ENCODE measurements at places on chromosomes 16 and 17.
A peak's percentile ranks its signal among the peaks of the same experiment; 100 is the strongest.

DNA sequence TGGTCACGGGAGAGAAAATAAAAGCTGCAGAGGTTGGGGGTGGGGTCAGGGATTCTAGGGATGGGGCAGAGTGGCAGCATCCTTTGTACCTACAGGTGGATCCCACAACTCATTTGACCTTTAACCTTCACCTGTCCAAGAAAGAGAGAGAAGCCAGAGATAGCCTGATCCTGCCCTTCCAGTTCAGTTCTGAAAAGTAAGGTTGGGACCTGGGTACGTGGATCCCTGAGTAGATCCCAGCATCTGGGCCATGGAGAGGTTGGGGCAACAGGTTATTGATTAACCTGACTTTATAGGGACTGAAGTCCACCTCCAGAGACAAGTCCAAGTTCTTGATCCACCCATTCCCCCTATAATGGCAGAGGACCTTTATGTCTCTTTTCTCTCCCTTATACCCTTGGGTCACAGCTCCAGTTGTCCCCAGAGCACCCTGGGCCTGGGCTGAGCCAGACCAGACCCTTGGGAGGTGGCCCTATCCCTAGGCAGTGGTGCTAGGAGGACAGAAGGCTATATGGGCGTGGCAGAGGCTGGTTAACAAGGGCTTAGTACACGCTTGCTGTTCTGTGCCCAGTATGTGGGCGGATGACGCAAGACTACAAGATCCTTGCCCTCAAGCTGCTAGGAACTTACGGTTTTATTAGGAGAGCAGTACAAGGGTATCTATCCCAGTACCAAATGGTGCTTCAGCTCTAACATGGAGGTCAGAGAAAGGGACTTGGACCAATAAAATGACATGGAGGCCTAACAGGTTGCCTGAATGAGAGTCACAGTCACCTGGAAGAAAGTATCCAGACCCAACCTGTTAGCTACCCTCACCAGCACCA lies 3.3 kb downstream of the CLDN7 start:
- DNase-seq: no peak

GRCh38 chr17:48996722-48997102 lies 473 bp upstream of the IGF2BP1 start:
- DNase-seq: no peak

DNA sequence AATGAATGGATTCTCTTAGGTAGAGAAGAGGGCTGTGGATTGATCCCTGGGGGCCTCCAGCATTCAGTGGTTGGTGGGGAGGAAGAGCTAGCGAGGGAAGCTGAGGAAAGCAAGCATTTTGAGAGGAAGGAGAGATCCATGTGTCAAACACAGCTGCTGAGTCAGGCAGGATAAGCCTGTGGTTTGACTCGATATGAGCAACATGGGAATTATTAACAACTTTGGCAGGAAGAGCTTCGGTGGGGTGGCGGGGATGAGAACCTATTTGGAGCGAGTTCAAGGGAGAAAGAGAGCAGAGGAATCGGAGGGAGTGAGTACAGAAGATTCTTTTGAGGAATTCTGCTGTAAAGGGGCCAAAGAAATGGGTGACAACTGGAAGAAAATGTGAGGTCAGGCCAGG lies 59.5 kb upstream of the CDC42EP4 start:
- peak; percentile 6 for DNase-seq

GRCh38 chr17:76538941-76539570 lies 788 bp upstream of the PRCD start:
- DNase-seq: no peak

- no peak for DNase-seq
Observed at GRCh38 chr17:77770331-77771105, 188.0 kb upstream of the TNRC6C start.

DNA sequence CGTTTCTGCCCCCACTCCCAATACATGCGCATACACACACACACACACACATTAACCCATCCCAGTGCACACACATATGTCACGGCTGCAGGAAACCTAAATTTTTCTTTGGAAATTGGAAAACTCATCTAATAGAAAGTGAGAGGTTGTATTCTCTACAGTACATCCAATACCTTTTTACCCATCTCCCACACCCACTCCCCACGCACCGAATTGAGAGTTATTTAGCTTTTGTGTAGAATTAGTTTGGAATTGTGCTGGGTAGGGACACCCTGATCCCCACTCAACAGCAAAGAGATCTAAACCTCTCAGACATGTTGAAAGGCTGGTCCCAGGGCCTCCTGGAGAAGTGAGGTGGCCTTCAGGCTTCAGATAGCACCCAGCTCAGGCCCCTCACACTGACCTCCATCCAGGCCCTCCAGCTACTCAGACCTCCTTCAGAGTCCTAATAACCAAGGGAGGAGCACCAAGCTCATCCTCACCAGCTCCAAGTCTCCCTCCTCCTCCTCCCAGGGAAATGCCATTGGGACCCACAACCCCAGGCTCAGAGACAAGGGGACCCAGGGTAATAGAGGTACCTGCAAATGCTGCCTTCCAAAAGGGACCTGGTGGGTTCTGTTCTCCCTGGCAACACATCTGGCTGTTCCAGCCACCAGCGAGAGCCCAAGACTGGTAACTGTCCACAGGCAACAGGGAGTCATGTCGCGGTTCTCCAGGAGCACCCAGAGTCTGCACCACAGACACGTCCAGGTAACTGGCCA lies 955 bp downstream of the HOXB13 start:
- no peak for DNase-seq

DNA sequence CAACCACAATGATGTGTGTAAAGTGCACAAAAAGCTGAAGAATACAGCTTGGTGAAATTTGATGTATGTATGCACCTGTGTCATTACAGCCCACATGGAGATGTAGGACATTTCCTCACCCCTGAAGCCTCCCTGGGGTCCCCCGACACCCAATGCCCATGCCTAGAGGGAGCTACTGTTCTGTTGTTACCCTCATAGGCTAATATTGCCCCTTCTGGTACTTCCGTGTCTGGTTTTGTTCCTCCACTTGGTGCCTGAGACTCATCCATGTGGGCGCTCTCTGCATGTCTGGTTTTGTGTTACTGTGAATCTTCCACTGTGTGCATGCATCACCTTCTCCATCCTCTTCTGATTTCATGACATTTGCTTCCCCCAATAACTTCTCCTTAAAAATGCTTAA lies 18.6 kb downstream of the TNFRSF13B start:
- no peak for DNase-seq

GRCh38 chr16:81863630-81864352 lies 84.7 kb downstream of the PLCG2 start:
- DNase-seq: no peak

DNA sequence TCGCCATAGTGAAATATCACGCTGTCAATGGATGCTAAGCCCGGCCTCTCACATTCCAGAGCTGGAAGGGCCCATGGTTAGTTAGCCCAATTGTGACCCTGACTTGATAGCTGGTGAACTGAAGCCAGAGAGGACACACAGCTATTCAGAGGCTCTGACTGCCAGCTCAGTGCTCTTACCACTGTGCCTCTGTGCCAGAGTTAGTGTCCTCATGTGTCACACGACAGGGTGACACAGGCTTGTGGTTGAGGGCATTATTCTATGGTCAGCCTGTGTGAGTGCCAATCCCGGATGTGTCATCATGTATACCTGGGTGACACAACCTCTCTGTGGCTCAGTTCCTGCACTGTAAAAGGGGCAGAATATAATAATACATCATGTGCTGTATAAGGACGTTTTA lies 2.5 kb upstream of the MT1X start:
- no peak for DNase-seq

DNA sequence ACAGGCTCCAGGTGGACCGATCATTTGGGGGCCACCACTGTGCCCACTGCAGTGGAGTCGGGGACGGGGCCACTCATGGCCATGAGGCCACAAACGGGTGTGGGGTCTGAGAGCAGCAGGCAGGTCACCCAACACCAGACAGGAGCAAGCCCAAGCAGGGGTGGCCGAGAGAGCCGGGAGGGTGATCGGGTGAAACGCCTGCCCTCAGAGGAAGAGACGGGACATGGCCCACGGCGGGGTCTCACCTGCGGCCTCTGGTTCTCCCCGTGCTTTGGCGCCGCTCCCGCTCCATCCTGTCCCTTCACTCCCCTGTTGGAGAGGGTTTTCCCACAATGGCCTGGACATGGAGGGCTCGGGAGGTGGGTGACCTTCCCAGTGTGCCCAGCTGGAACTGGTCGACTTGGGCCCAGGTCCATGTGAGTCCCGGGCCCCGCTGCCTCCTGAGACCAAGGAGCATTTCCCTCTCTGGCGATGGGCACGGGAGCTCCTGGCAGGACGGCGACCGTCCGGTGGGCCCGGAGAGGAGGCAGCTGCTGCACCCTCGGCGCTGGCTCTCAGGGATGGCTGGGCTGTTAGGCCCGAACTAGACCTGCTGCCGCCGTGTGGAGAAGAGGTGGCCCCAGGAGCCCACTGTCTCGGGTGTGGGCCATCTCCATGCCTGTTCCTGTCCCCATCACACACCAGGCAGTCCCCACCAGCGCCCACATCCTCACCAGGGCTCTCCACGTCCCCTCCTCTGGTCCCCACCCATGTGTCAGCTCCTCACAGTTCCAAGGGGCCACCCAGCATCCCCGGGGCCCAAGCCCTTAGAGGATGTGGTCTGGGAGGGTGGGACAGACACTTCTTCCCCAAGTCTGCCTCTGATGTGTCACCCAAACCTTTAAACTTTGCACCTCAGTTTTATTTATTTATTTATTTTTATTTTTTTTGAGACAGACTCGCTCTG lies 13.4 kb upstream of the BAHCC1 start:
- DNase-seq: no peak

DNA sequence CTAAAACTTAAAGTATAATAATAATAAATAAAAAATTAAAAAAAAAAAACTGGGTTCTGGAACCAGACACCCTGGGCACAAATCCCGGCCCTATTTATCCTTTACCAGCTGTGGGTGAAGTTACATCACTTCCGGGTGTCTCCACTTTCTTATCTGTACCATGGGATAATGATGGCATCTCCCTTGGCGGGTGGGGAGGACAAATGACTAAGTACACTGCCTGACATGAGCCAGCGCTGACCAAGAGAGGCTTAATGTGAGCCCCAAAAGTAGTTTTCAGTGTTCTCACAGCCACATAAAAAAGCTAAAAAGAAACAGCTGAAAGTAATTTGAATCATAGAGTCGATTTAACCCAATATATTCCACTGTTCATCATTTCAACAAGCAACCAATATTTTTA lies 424.9 kb downstream of the SOX9 start:
- DNase-seq: no peak

DNA sequence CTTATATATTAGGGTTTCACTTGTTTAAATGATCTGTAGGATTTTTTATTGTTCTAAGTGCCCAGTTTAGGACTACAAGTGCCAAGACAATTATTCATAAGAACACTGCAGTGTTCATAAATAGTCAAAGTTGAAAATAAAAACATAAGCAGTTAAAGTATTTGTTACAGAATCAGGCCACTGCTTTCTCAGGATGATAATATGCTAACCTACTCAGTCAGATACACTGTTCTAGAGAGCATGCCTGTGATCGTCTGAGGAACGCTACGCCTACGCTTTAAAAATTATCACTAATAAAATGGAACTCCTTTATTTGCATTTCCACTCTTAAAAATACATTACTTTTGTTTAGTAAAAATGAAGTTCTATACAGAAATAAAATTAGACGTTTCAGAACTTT lies 37.4 kb upstream of the TRAP1 start:
- DNase-seq: no peak

DNA sequence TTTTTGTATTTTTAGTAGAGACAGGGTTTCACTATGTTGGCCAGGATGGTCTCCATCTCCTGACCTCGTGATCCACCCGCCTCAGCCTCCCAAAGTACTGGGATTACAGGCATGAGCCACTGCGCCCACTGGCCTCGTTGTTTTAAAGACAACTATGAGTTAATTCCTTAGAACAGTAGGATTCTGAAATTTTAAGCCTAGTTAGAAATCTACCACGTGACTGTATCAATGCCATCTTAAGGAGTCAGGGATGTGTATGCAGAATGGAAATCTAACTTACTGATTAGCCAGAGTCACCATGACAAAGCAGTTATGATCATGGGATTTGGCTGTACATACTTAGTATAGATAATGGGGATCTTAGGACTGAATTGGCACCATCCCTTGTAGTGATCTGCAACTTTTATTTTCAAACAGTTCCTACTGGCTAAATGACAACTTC lies 2.8 kb downstream of the CEP20 start:
- DNase-seq: peak; percentile 53

DNA sequence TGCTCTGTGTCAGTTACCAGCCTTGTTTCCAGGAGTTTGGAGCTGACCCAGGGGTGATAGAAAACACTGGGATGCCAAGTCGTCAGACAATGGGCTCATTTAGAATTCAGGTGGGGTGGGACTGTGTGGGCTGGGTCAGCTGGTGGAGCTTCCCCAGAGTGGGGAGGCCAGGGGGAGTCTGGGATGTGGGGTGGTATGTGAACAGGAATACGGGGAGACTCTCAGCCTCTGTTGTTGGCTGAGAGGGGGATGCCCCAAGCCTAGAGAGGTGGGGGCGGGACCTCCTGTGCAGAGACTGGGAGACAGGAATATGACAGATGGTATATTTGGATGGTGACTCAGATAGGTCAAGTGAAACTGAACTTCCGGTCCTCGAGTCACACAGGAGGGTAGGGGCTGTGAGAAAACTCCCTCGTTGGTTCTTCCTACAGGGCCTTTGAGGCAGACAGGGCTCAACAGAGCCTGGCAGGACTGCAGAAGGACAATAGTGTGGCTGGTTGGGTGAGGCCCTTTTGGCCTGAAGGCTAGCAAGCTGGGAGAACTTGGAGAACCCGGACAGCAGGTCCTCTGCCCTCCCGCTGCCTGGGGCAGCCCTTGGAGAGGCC lies 23.7 kb downstream of the CDH1 start:
- DNase-seq: no peak

GRCh38 chr16:11091021-11091785 lies 146.8 kb downstream of the CLEC16A start:
- peak; percentile 39 for DNase-seq

DNA sequence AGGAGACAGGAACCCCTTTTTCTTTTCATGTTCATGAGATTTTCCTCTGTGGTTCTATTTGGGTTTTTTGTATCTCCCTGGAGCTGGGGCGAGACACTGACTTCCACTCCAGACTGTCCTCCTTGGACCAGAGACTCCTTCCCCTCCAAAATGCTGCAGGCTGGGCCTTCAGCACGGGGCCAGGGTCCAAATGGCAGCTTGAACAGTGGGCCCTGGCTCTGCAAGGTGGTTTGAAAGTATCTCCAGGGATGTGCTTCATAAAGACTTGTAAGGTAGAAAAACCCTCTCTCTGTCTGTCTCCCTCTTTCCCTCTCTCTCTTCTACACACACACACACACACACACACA lies 236.1 kb downstream of the ZNF423 start:
- no peak for DNase-seq

GRCh38 chr17:44149750-44150329 lies 8.1 kb downstream of the HROB start:
- no peak for DNase-seq

GRCh38 chr17:8120520-8121406 lies 2.4 kb upstream of the ALOXE3 start:
- no peak for DNase-seq

Data from common myeloid progenitor, CD34-positive (primary cell).